T-helper 17 cell (primary cell): ENCODE measurements at places on chromosomes 1 and 21.

- no peak for DNase-seq
Observed at GRCh38 chr21:45767071-45768006, 123.8 kb downstream of the PCBP3 start.

DNA sequence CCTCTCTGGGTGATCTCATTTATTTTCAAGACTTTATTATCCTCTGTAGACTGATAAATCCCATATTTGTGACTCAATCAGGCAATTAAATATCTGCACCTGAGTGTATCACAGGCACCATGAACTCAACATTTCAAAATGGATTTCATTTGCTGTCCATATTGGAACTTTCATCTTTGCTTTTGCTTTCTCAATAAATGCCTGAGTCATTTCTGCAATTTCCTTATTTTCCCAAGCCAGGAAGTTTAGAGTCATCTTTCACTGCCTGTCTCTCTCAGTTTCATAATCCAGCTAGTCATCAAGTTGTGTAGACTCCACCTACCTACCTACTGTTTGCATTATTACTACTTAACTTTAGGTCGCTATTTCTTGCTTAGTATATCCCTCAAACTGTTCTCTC, 540.9 kb downstream of the LMO4 start:
- no peak for DNase-seq

DNA sequence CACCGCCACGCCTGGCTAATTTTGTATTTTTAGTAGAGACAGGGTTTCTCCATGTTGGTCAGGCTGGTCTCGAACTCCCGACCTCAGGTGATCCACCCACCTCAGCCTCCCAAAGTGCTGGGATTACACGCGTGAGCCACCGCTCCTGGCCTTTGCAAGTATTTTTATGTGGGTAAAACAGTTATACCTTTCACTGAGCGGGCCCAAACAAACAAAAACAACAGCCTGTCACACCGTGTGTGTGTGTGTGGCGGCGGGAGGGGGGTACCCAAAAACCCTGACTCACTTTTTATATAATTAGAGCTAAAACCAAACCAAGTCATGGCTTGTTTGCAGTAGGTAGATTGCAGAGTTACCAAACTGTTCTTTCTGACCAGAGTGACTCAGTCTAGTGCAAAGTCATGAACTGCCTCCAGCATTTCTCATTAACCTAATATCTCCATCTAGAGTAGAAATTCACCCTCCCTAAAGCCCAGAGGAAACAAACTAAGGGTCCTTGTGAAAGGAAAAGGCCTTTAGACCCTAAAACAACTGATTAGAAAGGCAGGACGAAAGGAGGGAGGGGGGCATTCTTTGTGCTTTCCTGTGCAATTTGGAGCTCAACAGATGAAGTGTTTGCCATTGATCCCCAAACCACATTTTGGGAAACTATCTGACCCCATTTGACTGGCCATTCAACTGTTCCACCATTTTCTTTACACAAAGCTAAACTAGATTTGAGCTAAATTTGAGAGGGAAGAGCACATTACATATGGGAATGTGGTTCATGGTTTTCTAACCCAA, 181.0 kb downstream of the DHRS3 start:
- DNase-seq = no peak

DNA sequence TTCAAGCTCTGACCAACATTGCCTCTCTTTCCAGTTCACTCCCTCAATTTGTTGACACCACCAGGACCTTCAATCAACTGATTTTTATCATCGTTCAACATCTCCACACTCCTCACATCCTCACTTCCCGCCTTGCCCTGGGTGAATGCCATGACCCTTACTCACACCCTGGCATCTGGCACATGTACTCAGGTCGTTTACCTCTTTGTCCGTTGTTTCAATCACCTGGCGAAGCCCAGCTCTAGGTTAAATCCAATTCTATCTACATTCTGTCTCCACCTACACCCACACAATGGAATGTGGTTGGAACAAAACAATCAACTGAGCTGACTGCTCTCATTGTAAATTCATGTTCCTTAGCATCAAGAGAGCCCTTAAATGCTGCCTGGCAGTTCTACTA, 24.2 kb upstream of the TBX15 start:
- DNase-seq = no peak

GRCh38 chr1:15584489-15585363, at the start of gene AGMAT:
Gene AGMAT, minus strand, starts transcription at chr1:15585051. Its CDS starts 84 bp downstream, at chr1:15584967.
- peak; percentile 19 for DNase-seq

GRCh38 chr1:229025576-229025975, 245.3 kb upstream of the RAB4A start:
- no peak for DNase-seq

- no peak for DNase-seq
Observed at GRCh38 chr21:44805226-44805625, 3.6 kb upstream of the UBE2G2 start.

- DNase-seq = peak; percentile 80
Observed at GRCh38 chr1:155091071-155092051, 12.7 kb downstream of the EFNA3 start.
